Substantia nigra (tissue), 51 donors: ENCODE measurements at places on chromosomes 3 and 15.

GRCh38 chr3:78820542-78820941 lies 947.3 kb downstream of the ROBO1 start:
- no peak for DNase-seq

DNA sequence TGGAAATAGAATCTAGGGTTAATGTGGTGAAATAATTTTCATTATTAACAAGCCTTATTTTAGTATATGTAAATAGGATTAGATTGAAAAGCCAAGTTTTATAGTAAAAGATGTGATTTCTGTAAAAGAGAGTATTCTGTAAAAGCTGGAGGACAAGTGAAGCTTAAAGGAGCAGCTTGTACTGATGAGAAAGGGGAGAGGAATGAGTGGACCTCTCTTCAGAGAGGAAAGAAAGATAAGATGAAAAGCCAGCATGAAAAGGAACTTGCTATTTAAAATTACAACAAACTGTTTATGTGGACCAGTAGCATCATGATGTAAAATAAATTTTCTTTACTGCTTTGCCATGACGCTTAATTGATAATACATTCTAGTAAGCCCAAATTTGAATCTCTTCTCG lies 18.5 kb downstream of the ALCAM start:
- no peak for DNase-seq

GRCh38 chr3:64827431-64827830 lies 139.6 kb upstream of the ADAMTS9 start:
- no peak for DNase-seq

DNA sequence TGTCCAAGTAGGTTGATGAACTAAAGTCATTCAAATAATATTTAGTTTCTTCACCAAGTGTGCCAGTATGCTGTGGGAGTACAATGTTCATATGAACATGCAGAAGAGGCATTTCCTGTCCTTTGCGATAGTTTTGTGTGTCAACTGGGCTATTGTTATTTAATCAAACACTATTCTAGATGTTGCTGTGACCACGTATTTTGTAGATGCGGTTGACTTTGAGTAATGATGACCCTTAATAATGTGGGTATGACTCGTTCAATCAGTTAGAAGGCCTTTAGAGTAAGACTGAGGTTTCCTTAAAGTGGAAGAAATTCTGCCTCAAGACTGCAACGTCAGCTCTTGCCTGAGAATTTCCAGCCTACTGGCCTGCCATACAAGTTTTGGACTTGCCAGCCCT lies 470.7 kb upstream of the CBLB start:
- DNase-seq, result no peak

DNA sequence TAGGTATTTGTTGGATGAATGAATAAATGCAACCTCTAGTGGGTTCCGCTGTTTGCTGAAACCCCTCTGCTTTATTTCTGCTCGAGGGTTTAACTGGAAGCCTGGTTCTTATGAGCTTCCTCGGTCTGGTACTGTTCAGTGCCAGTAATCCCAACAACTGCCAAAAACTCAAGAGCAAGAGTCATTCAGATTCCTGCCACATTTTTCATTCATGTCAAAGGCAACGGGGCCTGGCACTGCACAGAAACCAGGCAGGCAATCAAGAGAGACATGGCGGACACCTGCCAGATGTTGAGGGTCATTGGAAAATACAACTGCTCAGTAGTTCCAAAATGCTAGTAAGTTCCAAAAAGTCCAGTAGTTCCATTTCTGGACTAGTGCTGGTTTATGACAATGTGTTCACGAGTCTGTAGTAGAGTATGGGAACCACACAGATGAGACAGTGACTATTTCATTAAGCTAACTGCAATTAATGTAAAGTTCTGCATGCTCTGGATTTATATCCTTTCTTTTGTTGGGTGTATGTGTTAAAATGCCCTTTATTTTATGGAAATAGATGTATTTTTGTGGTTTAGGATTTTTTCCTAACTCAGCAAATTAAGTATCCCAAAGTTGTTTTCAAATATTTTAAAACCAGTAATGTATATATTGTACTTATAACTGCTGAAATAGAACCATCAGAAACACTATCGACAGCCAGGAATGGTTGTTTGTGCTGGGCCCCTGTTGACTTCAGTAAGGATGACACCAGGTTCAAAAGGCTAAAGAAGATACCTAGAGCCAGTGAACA lies 22.7 kb upstream of the TMEM41A start:
- DNase-seq, result no peak

DNA sequence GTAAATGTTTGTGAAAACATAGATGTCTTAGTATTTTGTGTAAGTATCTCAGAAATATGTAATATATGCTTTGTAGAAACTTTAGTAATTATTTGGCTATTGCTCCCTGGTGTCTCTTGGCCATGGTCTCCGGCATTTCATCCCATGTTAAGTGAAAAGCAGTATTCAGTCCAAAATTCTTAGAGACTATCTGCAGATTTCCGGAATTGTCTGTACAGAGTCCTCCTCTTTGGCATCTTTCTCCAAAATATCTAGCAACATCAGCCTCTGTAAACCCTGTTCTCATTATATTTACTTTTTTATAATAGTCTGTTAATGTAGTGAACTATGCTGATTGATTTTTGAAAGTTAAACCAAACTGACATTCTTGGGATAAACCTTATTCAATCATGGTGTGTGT lies 352.7 kb downstream of the ARPP21 start:
- no peak for DNase-seq

GRCh38 chr3:177443469-177443868 lies 246.2 kb upstream of the TBL1XR1 start:
- no peak for DNase-seq

DNA sequence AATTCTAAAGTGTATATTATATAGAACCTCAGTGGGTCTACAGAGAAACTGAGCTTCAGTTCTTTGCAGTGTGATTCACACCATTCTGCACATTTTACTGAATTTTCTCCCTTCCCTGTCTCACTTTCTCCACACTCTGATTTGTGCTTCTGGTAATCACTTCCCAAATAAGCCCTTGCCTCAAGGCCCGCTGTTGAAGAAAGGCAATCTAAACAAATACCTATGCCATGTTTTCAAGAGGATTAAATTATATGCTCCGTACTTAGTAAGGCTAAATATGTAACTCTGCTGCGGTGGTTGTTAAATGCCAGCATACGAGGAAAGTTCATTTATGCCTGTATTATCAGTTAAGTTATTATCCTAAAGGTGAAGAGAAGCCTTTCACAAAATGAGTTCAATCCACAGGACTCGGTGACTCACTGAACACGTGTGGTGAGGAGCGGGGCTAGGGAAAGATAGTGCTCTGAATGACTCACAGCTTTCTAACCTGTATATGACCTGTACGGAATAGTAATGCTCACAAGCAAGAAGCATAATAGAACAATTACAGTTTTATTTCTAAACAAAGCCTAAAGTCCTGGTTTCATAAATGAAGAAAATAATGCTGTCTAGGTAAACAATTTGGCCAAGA lies 25.1 kb downstream of the CNTN6 start:
- DNase-seq, result no peak

DNA sequence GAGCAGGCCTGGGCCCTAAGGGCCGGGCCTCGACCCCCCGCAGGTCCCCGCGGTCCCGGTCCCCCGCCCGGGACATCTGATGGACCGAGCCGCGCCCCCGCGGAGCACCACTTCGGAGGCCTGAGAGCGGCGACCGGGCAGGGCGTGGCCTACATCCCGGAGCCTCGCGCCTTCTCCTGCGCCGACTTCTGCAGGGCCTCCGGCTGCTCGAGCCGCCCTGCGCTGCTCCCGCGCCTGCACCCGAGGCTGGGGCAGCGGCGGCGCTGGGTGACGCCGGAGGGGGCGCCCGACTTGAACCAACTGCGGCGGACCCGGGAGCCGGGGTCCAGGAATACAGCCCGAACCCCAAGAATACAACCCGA lies 14.9 kb upstream of the GP9 start:
- DNase-seq, result no peak

- DNase-seq, result no peak
These were observed 84.9 kb downstream of the TIGIT start for GRCh38 chr3:114378760-114379159.

DNA sequence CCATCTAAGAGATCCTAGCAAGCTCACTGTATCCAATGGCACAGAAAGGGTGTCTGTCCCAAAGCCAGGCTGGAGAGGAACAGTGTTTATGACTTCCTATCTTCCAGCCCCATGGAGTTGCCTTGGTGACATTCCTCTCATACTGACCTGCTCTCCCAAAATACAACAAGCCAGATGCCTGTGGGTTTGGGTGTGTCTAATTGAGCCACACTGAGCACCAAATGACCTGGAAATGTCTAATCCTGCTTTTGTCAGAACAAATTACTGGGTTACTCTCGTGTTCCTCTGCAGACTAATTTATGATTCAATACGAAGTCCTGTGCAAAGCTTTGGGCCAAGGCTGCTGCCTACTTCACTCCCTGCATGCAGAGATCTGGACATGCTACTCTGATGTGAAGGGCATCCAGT lies 98.1 kb upstream of the STRIT1 start:
- no peak for DNase-seq

DNA sequence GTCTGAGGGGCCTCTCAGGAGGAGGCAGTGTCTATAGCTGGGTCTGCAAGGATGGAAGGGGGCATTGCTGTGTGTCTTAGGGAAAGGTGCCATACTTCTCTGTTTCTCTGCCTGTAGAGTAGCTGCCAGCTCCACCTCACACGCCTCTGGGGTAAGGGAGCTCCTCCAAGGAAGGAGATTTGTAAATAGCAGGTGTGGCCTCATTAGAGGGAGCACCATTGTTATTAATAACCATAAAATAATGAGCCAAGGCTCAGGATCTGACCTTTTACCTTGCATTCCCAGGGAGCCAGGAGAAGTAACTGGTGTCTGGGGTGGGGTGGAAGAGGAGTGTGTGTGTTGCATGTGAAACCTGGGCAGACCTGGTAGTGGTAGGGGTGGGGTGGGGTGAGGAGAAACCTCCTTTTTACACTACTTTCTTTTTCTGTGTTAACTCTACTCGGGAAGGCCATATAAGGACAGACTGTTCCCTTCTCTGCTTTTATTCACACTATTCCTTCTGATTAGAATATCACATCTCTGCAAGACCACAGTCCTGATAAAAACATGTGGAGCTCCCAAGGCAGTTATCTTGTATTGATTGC lies 2.2 kb upstream of the C15orf39 start:
- DNase-seq, result no peak

DNA sequence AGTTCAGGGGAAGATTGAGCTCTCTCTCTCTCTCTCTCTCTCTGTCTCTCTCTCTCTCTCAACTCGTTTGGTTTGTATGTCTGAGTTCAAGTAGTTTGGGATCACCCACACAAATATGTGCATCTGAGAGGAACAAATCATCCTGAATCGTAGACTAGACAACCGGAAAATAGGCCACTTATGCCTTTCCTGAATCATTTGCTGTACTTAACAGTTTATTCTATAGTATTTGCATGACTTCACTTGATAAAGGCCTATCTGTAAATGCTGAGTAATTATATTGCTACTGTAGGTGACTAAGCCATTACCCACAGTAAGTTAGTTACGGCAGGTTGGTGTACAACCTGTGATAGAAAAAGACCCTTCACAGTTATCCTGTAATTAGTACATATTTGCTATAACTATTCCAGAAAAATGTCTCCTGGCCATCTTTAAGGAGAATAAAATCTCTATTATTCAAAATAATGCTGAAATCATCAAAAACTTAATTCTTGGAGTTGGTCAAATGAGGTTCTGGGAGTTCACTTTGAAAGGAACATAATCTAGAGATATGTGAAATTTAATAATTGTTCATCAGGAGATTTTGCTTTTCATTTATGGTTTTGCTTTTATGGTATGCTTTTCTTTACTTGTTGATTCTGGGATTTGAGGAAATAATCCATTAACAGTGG lies 31.1 kb downstream of the OXSM start:
- DNase-seq, result no peak

DNA sequence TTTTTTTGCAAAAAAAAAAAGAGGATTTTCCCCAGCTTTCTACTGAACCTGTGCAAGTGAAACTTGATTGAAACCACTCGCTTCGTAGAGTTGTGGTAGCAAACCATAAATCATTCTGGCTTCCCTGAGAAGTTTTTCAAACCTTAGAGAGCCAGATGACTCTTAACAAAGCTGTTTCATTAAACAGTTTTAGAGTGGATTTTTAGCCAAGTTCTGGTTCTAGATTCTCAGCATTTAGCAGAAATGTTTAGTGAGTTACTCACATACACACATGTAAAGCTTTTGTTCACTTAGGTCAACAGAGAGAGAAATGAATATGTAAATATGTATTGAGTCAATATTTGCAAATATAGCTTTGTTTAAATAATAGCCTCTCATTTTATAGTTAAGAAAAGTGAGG lies 18.1 kb upstream of the CCR9 start:
- no peak for DNase-seq

DNA sequence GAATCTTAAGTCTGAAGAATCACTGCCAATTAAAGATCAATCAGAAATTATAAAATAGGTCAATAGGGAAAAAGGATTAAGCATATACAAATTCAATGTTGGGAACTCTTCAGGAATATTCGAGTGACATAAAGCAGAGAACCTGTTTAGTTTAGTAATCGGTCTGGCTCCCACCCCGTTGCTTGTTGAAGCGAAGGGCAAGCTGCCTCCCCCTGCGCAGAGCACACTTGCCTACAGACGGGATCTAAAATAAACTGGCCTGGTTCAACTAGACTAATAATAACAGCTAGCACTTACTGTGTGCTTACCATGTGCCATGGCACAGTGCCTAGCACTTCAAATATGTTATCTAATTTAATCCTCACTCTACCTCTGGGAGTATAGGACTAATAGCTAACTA lies 8.6 kb downstream of the SEMA6D start:
- DNase-seq, result no peak

DNA sequence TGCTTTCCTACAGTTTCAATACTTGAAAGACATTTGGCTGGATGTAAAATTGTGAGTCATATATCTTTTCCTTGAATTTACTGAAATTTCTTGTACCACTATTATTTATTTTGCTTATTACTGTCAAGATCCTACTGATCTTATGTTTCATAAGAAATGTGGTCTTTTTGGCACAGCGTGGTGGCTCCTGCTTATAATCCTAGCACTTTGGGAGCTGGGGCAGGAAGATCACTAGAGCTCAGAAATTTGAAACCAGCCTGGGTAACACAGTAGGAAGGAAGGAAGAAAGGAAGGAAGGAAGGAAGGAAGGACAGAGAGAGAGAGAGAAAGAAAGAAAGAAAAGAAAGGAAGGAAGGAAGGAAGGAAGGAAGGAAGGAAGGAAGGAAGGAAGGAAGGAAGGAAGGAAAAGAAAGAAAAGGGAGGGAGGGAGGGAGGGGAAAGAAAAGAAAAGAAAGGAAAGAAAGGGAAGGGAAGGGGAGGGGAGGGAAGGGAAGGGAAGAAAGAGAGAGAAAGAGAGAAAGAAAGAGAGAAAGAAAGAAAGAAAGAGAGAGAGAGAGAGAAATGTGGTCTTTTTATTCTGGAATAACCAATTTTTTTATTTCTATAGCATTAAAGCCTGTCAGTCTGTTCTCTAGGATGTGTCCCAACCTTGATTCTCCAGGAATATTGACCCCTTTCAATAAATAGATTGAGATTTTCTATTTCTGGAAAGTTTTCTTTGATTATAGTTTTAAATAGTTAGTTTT lies 572.0 kb upstream of the TGFBR2 start:
- no peak for DNase-seq

GRCh38 chr3:87390821-87391220 lies 114.4 kb upstream of the POU1F1 start:
- DNase-seq, result no peak

DNA sequence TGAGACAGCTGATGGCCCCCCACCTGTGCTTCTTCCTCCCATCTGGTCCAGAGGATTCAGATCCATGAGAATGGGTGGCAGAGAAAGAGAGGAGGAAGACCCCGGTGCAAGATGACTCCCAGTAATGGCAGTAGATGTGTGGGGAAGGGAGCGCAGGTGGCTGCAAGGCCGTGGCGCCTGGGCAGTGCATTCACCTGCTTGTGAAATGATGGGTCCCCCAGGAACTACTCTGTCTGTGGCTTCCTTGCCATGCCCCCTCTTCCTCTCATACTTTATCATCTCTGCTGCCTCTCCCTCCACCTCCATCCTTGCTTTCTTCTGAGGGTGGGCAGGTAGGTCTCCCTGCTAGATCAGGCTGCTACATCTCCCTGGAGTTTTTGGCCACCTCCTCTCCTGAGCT lies 23.3 kb downstream of the ZNF710 start:
- no peak for DNase-seq
